ENCODE measurements at places on chromosomes 5 and 9.

DNA sequence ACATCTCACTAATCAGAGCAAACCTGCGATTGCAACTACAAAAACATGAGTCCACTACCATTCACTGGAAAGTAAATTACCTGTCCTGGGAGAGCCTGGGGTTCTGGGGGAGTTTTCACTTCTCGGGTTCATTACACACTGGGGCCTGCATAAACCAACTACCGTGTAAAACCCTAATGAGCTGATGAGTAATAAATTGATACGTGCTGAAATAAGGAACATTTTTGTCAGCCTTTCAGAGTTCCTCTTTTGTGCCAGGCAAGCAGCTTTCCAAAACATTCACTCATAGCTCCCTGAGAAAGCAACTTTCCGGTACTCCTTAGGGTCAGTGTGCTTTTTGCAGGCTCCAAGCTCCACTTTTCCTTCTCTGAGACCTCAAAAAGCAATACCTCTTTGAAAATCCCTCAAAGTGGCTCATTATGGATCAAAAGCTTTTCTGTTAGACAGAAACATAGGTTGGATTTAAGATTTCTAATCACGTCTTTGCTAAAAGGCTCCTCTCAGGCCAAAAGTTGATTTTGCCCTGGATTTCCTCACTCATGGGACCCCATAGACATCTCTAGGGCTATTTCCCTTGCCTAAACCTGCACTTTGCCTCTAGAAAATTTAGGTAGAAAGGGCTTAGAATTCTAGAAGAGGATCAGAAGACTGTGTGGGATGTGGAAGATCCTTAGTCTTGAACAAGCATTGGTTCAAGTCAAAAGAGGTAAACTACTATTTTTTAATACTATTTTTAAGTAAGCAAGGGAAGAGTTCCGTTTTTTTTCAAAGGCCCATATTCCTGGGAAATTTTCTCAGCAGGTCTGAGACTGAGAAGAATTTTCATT is 74.8 kb downstream of the ST8SIA4 start:
- DNase-seq: no peak

- DNase-seq: no peak
Observed at GRCh38 chr9:20250791-20251190, 371.5 kb downstream of the MLLT3 start.

DNA sequence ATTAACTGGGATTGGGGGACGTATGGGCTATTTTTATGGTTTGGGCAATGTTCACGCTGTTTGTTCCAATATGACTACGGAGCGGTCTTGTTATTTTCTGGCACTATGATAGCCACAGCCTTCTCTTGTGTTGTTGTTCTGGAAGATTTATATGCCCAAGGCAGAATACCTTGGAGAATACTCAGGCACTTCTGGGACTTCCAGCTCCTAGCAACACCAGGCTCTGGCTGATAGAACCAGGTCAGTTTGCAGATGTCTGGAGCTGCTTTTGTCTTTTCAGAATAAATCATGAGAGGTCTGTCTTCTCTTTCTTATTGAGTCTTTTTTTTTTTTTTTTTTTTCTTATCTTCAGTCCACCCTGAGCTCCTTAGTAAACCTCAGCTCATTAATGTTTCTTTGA is 262.5 kb downstream of the MED10 start:
- DNase-seq: no peak

DNA sequence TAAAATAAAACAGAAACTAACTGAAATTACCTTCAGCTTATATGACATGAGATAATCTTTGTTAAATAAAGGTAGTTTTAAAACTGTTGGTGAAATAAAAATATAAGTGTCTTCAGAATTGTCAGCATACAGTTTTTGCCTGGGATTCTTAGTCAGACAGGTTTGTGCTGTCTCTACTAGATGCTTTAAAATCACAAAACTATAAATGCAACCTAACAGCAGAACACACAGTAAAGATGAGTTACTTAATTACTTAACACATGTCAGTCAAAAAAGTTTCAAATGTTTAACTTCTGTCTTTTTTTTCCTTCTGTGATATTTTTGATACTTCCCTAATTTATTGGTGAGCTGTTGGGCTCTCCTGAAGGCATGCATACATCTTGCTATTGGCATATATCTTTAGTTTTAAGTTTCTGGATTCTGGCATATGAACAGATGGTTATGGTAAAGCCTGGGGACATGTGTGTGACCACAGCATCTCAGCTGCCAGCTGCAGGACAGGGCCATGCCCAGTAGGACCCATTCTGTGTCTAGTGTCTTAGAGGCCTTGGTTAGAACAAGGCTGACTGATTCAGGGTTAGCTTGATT is 231.1 kb upstream of the NUDT12 start:
- DNase-seq: no peak

- DNase-seq: no peak
Observed at GRCh38 chr5:139091439-139092156, 106.6 kb downstream of the SIL1 start.

DNA sequence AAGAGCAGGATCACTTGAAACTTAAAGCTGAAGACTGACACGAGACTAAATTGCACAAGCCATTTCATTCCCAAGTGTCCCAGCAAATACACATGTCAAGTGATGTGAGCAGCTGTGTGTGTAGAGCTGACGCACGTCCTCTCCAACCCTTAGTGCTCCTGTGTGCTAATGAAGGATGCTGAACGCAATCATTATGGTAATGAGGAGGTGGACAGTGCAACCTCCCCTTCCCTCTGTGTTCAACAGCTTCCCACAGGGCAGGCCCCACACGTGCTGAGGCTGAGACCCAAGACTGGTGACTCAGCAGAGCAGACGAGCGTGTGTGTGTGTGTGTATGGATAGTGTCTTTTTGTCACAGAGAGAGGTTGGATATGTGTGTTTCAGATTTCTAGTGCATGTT is 702.1 kb downstream of the SEMA5A start:
- DNase-seq: no peak

DNA sequence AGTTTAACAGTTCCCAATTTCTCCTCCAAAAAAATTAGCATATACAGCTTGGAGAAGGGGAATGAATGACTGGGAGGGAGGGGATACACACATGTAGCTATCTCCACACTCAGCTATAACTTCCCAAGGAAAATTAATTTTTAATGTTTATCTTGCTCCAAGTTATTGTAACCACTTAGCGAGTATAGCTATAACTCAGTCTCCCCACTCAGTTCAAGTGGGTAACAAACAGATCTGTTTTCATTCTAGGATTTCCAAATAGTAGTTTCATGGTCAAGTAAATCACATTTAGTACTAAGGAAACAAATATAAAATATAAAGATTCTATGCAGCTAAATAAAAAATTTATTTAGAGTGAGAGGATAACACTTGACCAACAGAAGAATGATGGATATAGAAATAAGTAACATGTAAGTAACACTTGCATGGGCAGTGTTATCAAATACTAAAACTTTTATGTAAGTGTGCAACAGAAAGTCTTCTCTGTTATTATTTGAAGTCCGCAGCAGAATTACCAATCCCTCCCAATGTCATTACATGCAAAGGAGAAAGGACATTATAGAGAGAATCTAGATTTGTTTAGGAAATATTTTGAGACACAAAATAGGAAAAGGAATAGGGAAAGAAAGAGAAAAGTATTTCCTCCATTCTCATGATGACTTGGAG is 10.2 kb upstream of the NFIB start:
- DNase-seq: no peak

- no peak for DNase-seq
Observed at GRCh38 chr5:116037236-116037822, 5.1 kb downstream of the ARL14EPL start.

- DNase-seq: peak; percentile 88
Observed at GRCh38 chr9:85743275-85744128, 1.7 kb upstream of the AGTPBP1 start.

- no peak for DNase-seq
Observed at GRCh38 chr5:113451797-113452196, 17.0 kb upstream of the TSSK1B start.

DNA sequence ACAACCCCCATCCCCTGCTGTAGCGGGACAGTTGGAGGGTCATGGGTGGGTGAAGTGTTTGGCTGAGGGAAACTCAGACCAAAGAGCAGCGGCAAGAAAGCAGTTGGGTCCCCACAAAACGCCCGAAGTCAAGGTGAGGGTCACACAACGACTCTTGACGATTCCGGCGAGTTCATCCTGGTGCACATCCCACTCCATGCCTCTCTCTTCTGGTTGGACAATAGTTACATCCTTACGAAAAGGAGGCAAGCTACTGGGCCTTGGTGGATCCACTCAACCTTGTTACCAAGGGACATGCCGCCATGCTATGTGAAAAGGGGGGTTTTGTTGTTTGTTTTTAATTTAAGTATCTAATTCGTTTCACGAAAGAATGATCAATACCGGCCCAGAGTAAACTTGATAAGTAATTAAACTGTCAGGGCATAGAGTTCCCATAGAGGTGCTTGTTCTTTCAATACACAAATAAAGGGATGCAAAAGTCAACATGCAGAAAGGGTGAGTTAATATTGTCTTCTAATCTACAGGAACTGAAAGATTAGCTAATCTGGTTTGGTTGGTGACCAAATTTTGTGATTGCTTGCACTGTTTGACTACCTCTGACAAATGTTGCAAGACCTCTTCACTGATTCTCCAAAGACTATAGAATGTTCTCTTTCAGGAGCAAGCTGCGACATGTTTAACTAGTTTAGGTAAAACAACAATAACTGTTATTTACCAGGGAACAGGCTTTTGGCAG is 732 bp upstream of the SMIM15 start:
- DNase-seq: peak; percentile 76

DNA sequence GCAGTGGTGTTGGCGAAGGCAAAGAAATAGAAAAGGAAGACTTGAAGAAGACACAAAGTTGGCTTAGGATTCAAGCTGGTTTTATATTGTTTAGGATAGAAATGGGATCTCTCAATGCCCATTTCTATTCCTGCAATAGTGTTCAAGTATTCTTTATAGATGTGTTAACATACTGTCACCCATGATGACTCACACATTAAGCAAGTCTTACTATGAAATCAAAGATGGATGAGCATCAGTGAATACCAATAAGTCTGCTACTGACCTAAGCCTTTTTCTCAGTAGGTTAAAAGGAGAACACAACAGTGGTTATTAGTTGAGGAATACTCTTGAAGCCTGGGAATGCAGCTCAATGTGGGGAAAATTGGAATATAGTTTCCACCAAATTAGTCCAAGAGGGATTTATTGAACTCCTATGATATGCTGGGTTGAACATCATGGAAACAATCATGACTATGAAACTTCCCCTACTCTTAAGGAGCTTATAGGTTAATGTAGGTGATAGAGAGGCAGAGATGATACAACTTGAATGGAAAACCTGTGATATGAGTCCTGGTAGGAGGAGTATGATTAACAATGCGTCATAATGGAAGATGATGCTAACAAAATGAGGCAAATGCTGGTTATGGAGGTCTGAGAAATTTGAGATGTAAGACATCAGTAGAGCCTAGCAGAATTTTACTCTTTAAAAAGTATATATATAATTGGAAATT is 417.1 kb upstream of the DAP start:
- DNase-seq: no peak

GRCh38 chr9:14654932-14655331 is 38.3 kb downstream of the ZDHHC21 start:
- DNase-seq: no peak

DNA sequence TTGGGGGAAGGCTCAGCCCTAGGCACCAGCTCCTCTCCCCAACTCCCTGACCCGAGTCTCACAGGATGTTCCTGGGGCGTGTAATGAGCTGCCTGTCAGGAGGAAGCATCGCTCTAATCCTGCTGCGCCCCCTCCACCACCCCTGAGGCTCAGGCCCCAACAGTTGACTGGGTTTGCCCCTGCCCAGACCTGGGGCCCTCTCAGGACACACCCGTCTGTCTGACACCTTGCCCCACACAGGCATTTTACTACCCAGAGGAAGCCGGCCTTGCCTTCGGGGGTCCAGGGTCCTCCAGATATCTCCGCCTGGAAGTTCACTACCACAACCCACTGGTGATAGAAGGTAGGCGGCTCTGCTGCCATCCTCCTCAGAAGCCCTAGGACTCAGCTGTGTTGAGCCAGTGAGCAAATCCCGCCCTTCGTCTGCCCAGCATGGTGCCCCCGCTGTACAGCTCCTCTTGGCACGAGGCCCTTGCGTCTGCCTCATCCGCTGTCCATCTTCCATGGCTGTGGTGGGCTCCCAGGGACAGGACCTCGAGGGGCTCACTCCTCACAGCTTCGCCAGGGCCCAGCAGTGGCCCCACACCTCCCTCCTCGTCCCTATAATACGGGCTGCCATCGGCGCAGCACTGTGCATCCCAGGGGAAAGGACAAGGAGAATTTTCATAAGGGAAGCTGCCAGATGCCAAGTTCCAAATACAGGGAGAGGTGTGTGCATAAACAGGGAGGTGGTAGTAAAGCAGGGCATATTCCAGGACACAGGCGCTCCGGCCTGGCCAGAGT is 8.0 kb downstream of the DBH start:
- DNase-seq: no peak

DNA sequence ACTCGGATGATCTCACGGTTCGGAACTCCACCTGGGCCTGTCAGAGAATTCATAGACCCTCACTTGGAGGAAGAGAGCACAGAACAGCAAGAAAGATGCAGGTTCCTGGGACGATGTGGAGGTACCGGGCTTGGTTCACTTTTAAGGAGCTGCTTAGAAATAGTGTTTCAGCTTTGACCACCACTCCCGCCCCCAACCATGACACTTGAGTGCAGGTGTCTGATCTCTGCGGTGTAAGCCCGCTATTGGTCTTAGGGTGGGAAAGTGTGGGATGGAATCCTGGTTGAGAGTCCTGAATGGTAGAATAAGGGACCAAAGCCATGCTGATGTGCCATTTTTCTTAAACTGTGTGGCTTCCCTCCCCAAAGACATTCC is 97.2 kb upstream of the LMX1B start:
- peak; percentile 28 for DNase-seq

GRCh38 chr5:57824047-57824446 is 341.4 kb upstream of the ACTBL2 start:
- peak; percentile 87 for DNase-seq

- DNase-seq: no peak
Observed at GRCh38 chr5:14351086-14351661, 208.0 kb downstream of the TRIO start.

GRCh38 chr5:91194824-91195381 is 188.2 kb downstream of the ARRDC3 start:
- no peak for DNase-seq

Data from RWPE1 (cell line).